ENCODE measurements at places on chromosomes 6 and 20.
A peak's percentile ranks its signal among the peaks of the same experiment; 100 is the strongest.

GRCh38 chr6:119612911-119613381, 263.4 kb upstream of the MAN1A1 start:
- no peak for DNase-seq

DNA sequence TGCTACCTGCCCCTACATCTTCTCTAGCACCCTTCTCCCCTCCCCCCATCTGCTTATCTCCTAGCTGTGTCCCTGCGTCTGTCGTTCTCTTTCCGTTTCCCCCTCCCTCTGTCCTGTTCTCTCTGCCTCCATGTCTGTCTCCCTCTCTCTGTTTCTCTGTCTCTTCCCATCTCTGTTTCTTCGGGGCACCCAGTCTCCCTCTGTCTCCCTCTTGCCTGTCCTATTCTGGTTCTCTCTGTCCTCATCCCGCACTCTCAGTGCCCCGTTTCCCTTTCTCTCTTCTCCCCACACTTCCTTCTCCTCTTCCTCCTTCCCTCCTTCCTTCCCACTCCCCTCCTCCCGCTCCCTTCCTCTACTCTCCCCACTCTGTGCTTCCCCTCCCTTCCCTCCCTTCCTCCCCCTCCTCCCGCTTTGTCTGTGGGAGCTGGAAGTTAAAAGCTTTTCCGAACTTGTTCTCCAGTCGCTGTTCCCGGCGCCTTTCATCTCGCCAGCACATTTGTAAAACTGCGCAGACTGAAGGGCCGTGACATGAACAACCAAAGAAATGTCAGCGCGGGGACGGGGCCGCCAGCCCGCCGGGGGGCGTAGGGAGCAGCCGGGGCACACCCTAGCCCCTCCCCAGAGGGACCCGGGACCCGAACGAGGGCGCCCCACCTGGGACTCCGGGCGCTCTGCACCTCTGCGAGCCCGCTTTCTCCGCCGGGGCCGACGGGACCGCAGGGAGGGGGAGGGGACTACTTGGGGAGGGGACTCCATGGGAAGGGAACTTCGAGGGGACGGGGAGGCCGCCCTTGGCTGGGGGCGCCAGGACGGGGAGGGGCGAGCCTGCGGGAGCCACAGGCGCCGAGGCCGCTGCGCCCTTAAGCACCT, 4.0 kb upstream of the CDH22 start:
- no peak for DNase-seq

- no peak for DNase-seq
Measured at GRCh38 chr6:11271228-11272020, 39.0 kb upstream of the NEDD9 start.

GRCh38 chr20:60108397-60108796, 150.2 kb downstream of the CDH26 start:
- no peak for DNase-seq

DNA sequence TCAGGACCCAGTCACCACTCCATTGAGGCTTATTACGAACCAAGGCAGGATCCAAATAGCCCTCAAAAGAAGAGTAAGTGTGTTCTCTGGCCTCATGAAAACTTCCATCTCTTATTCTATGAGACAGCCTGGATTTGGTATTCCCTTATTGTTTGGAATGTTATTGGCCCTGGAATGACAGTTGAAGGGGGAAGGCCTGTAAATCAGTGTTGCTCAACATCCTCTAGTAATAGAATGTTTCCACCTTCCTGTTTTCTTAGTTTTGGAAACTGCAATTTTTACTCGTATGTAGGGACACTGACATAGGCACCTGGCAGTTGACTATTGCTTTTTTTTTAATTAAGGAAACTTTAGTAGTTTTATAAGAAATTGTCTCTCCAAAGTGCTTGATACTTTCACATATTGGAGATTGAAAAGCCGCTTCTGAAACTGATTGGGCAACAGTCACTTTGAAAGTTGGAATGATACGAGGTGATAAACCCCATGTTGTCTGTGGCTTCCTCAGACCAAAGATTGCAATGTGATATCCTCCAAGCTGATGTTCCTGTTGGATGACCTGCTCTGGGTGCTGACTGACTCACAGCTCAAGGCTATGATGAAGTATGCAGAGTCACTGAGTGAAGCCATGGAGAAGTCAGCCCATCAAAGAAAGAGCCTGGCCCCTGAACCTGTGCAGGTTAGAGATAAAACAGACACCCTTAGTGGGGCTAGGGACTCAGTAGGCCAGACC, 43.1 kb downstream of the BLTP3A start:
- DNase-seq = no peak

- no peak for DNase-seq
Measured at GRCh38 chr20:53753880-53754459, 160.3 kb upstream of the ZNF217 start.

- peak; percentile 70 for DNase-seq
Measured at GRCh38 chr6:30411515-30412207, 66.7 kb downstream of the RPP21 start.

GRCh38 chr6:12022481-12022880, 10.4 kb downstream of the HIVEP1 start:
- no peak for DNase-seq

GRCh38 chr6:79330704-79331103, 96.2 kb upstream of the HMGN3 start:
- no peak for DNase-seq

Measured in HT-29 (cell line).